ENCODE measurements at places on chromosomes 6 and 20. TPM values are rescaled to one million over a fixed set of nuclear protein-coding genes. Genes with fewer than 3 reads are reported as not detected.

Gene BANF2
- total RNA-seq = not detected

Gene STK4
- total RNA-seq = 25.0 TPM

Gene AK9
- total RNA-seq = 2.3 TPM

Gene SLC32A1
- total RNA-seq = not detected

Gene CD24
- total RNA-seq = 193 TPM

Gene FAM83B
- total RNA-seq = not detected

Gene CRISP2
- 0.23 TPM for total RNA-seq

Gene TSHZ2
- 1.3 TPM for total RNA-seq

Gene IMPG1
- not detected for total RNA-seq

Gene ITCH
- 48.3 TPM for total RNA-seq

Gene DPPA5
- total RNA-seq = not detected

Gene CFAP61
- total RNA-seq = not detected

Gene ADGRB3
- total RNA-seq = under 0.01 TPM

Gene LINC00237
- not detected for total RNA-seq

Gene HMGCLL1
- total RNA-seq = not detected

Gene FAM209B
- not detected for total RNA-seq

Gene NCOA3
- 13.7 TPM for total RNA-seq

Gene COL9A1
- 0.34 TPM for total RNA-seq

Gene RIPOR2
- total RNA-seq = 2.3 TPM

Gene RRAGD
- 9.4 TPM for total RNA-seq

Gene OOEP
- total RNA-seq = not detected

Gene CCDC170
- not detected for total RNA-seq

Gene DCDC2
- 0.51 TPM for total RNA-seq

Gene GSTA2
- not detected for total RNA-seq
